ENCODE measurements at places on chromosomes 2 and 18.

DNA sequence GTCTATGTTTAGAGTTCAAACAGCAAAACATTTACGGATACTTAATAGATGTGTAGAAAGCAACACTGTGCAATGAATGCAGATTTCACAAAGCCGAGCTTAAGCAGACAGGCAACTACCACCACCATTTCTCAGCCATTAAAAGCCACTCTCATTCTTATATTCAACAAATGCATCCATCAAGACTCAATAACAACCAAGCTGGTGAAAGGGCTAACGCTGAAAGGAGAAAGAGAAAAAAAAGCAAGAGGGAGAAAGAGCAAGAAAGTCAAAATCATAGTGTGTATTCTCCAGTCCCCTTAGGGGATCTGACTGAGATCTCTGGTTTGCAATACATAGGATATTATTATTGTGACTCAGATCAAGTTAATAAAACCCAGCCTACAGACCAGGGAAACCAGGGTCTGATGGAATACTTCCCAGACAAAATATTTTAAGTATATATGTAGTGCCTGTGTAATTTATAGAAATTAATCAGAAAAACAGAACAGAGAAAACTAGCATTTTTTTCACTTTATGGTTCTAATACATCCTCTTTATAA lies 14.1 kb downstream of the SATB2 start:
- no peak for DNase-seq

DNA sequence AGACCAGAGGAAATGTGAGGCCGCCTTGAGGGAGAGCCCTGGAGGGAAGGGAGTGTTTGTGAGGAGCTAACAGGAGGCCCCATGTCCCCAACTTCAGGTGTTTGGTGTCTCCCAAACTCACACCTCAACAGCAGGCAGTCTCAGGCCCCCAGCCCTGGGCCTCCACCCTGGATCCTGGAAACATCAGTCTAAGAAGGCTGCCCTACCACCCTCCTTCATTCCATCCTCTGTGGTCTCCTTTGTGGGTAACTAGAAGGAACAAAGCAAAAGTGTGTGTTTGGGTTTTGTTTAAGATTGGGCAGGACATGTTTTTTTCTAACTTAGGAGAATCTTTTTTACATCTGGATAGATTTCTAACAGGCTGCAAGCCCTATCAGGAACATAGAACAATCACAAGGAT lies 404.3 kb downstream of the BCL11A start:
- DNase-seq, result no peak

GRCh38 chr2:11584525-11585056 lies 50.7 kb downstream of the GREB1 start:
- DNase-seq, result no peak

GRCh38 chr2:24720310-24720709 lies 72.9 kb downstream of the PTRHD1 start:
- DNase-seq, result no peak

GRCh38 chr2:188668017-188668680 lies 306.0 kb upstream of the COL3A1 start:
- no peak for DNase-seq

DNA sequence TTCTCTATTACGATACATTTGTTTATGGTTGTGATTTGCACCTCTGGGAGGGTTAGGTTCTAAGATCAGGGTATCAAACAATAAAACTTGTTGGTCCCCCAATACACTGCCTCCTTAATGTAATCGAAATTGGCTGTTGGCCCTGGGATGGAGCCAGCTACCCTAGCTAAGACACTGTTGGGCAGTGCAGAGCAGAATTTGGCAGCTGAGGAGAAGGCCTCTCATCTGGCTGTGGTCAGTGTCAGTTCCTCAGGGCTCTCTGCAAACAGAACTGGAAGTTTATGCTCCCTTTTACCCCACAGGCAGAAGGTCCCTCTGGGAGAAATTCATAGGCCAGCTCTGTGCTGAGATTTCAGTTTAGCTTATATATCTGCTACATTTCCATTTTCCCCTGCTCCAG lies 8.6 kb upstream of the HAAO start:
- no peak for DNase-seq

- no peak for DNase-seq
Measured at GRCh38 chr2:8357738-8358518, 323.9 kb upstream of the ID2 start.

GRCh38 chr2:176083796-176084261 lies at the start of gene EVX2:
EVX2 (minus strand) TSS chr2:176083962; CDS start chr2:176083776, 186 bp downstream.
- DNase-seq, result no peak

DNA sequence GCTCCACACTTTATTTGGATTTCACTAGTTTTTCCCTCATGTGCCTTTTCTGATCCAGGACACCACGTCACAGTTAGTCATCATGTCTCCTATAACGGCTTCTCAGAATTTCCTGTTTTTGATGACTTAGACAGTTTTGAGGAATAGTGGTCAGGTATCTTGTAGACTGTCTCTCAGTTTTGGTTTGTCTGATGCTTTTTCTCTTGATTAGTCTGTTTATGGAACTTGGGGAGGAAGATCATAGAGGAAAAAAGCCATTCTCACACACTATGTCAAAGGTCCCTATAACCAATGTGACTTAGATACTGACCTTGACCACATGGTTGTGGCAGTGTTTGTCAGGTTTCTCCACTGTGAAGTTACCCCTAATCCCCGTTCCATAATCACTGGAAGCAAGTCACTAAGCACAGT lies 89.0 kb downstream of the RAPH1 start:
- no peak for DNase-seq

Measured in anterior cingulate cortex (tissue), 58 donors.